GM06990 (cell line): ENCODE measurements at places on chromosomes 4 and X.
A peak's percentile ranks its signal among the peaks of the same experiment; 100 is the strongest.

DNA sequence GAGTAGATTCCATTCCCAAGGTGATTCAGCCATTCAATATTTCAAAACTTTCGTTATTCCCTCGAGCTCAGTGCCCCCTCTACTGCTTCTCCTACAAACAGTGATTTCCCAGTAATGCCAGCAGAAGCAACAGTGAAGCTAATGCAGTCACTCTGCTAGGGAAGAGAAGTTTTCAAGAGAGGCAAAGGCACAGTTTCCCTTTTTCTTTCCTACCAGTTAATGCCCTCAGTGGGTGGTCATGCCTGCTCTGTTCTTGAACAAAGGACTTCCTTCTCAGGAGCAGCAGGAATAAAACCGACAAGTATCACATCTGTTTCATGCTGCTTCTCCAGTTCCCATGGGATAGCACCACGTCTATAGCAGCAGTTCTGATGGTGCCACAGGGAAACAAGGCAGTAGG is 317.2 kb downstream of the TENM3 start:
- DNase-seq = no peak

DNA sequence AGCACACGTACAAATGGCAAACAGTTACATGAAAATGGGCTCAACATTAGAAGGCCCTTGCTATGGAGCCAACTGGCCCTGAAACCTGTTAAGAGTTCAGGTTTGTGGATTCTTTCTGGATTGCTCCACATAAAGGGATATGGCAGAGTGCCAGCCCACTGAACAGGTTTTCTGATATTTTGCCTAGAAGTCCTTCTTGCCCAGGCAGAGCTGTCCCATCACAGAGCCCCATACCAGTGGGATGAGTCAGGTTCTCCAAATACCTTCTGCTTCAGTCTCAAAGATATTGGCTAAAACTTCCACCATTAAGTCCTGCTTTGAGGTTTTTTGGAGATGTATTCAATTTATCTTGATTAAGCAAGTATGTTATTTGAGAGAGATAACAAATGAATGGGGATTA is 146.8 kb upstream of the IL1RAPL2 start:
- DNase-seq = no peak

- no peak for DNase-seq
These were observed 906 bp downstream of the DKK2 start for GRCh38 chr4:107034996-107035818.

- no peak for DNase-seq
These were observed 7.1 kb upstream of the TBC1D14 start for GRCh38 chr4:6902318-6903042.

GRCh38 chrX:41257801-41258200 is 76.2 kb upstream of the DDX3X start:
- DNase-seq = no peak

DNA sequence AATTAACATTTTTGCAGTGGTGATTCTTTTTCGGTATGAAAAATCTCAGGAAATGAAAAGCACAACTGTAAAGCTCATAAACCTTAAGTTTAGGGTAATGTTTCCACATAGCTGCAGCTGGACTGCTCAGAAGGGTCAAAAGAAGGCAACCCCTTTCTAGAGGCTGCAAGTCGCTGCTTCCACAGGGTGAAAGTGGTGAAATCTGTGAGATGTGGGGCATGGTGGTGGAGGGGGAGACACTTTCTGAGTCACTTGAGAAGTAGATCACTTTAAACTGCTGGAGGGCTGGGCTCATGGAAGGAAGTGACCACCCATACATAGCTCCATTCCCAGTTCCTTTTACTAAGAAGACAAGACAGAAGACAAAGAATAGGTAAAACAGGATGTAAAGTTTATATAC is 8.7 kb downstream of the SFRP2 start:
- no peak for DNase-seq

DNA sequence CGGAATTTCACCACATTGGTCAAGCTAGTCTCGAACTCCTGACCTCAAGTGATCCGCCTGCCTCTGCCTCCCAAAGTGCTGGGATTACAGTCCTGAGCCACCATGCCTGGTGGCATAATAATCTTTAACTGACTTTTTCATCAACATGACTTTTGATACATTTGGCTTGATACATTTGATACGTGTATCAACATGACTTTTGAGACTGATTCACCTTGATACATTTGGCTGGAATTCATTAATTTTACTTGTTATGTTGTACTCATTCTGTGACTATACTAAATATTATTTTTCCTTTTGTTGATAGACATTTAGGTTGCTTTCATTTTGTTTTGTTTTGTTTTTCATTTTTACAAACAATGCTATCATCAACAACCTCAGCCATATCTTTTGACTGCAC is 6.3 kb downstream of the TMEM154 start:
- no peak for DNase-seq

DNA sequence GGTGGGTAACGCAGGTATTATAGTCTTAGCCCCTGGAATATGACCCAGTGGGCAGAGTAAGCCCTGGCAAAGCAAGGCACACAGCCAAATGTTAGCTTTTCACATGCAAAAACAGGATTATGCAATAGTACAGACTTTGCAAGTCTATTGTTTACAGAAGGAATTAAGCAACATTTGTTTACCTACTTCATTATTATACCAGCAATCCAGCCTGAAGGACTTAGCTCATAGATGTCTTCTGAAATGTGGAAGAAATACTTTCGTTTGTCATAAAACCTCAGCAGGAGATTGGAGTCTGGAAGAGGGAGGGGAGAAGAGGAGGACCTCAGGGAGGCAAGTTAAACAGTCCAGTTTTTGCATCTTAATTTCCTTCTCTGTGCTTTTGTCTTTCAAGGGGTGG is 226.7 kb upstream of the CENPE start:
- DNase-seq = no peak

DNA sequence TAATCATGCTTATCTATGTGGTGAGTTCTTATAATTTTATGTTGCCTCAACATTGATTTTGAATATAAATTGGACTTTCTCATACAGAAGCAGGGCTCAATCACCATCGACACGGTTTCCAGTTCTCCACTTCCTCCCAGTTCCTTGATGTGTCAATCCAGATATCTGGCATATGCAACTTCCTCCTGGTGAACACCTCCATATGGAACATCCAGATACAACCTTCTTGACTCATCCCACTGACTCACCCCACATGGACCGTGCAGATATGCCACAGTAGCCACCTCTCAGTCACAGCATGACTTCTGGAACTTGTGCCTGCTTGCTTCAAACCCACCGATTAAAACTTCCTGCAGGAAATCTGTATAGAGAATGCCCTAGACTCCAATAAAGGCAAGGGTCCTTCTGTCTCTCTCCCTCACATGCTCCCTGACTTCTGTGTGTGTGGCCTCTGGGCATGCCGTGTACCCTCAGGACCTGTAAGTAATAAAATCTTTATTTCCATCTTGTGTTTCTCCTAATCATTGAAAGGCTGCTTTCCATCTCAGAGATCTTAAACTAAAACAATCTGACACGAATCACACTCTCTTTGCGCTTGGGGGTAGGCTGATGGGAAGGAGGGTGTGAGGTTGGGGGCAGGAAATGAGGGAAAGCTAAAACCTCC is 67.0 kb downstream of the HTRA3 start:
- no peak for DNase-seq

DNA sequence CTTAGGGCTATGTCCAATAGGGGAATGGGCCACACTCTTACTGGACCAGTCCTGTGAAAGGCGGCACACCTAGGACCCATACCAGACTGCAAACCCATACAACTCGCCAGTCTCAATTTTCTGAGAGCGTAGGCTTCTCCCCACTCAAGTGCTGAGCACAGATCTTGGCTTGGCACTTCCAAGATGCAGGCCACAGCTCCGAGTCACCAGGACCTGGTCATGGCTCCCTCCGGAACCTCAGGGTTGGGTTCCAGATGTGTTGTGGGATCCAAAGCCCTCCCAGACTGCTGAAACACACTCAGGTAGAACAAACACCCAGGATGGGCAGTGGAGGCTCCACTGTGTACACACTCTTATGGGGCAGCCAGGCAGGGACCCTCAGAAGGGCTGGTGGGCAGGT is 103.3 kb downstream of the TMEM144 start:
- no peak for DNase-seq

DNA sequence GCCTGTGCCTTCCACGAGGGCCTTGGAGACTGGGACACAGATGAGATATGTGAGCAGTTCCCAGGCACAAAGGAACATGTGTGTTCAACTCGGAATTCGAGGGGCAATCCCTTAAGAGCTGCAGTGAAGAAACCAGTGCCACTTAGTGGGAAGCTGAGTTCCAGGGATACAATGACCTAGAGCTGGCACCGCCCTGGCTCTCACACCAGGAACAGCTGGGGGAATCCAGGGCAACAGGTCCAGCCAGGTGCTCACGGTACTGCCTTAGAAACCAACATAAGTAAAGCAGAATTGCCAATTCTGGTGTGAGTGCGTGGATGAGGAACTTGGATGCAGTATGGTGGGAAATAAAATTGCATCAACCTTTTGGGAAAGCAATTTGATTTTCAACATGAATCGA is 122.9 kb downstream of the AFAP1 start:
- no peak for DNase-seq

DNA sequence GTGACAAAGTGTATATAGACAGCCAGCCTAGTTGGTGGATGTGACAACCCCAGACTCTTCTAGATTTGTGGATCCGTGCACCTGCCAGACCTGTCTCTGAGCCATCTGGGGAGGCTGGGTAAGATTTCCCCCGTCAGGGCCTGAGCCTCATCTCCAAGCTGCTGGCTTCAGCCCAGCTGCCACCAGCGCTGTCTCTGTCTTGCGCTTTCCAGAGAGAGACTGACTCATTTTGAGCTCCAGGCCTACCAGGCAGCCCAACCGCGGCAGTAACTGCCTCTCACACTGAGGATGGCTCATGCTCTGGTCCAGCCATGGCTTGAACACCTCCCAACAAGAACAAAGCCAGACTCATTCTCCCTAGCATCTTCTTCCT is 26.4 kb downstream of the NOP14 start:
- peak; percentile 69 for DNase-seq

DNA sequence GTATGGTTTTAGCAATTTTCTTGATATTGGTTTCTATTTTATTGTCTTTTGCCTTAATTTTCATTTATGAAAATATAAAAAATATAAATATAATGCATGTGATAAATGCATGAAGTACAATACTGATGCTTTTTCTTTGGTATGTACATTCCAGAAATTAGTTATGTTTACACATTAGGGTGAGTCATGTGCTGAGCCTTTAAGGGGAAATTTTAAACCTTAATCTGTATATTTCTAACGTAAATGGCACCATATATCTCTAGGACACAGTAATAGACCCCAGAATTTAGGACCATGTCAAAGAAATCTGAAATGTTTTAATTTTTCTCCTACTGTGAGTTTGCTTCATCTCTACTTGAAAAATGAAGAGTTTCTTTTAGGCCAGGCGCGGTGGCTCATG is 117.8 kb upstream of the SPRY1 start:
- DNase-seq = no peak

GRCh38 chr4:114479595-114479994 is 119.0 kb upstream of the UGT8 start:
- no peak for DNase-seq

- no peak for DNase-seq
These were observed 185.6 kb upstream of the BANK1 start for GRCh38 chr4:101604976-101605375.

GRCh38 chr4:40492691-40493090 is 137.0 kb downstream of the RBM47 start:
- DNase-seq = no peak

DNA sequence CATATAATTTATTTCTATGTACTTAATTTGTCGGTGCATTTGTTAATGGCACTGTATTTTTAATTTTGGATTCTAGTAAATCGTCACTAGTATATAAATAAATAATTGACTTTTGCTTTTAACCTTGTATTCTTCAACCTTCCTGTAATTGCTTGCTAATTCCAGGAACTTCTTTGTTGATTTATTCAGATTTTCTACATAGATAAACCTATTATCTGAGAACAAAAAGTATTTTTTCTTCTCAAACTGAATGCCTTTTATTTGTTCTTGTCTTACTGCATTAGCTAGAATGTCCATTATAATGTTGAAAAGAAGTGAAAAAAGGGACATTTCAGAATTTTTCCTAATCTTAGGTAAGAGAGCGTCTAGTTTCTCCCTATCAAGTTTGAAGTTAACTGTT is 839.1 kb downstream of the SH3BGRL start:
- no peak for DNase-seq

GRCh38 chr4:83013902-83014301 is 3.3 kb upstream of the LIN54 start:
- DNase-seq = no peak
